Sigmoid colon (tissue), 7 donors: ENCODE measurements at places on chromosomes 7 and 10.

DNA sequence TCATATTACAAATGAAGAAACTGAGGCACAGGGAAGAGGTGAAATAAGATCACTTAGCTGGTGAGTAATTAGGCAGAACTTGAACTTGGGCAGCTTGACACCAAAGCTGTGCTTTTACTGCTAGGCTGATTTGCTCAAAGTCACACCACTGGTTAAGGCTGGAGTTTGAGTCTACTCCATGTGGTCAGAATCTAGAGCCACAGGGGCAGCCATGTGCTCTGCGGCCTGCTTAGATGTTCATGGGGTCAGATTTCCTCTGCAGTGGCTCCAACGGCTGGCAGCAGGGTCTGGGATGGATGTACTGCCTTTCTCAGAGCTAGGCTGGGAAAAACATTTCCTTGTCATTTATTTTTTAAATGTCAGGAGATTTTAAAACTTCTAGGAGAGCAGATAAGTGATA, 417.5 kb downstream of the KCNMA1 start:
- DNase-seq, result no peak

DNA sequence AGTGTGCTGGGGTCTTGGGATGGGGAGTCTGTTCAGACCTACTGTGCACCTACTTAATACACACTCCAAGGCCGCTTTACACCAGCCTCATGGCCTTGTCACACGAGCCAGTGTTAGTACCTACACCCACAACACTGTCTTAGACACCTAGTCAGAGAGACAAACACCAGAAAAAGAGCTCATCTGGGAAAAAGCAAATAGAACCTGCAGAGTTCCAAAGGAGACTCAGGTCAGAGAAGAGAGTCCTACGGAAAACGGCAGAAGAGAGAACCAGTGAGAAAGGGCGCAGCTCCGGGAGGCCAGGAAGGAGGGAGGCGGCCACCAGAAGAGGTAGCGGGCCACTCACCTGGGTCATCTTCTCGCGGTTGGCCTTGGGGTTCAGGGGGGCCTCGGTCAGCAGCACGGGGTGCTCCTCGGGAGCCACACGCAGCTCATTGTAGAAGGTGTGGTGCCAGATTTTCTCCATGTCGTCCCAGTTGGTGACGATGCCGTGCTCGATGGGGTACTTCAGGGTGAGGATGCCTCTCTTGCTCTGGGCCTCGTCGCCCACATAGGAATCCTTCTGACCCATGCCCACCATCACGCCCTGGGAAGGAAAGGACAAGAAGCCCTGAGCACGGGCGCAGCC, 105.3 kb upstream of the TNRC18 start:
- DNase-seq, result peak; percentile 84

GRCh38 chr10:63711867-63712716, 190.9 kb downstream of the REEP3 start:
- DNase-seq, result peak; percentile 98

DNA sequence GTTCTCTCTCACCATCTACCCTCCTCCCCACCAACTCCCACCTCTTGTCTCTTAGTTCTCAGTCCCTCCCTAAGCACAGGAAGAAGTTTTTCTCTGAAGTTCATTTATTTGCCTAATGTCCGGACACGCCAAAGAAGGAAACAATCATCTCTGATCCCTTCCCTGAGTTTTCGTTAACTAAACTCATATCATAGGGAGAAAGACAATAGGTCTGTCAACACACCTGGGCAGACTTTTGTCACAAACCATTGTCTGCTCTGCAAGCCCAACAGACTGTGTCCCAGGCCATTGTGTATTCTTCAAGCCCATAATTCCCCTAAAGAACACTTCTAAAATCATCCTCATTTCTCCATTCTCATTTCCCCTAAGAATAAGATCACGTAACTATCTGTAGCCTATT, 691.0 kb upstream of the MBL2 start:
- no peak for DNase-seq

GRCh38 chr7:66247380-66248078, 42.4 kb downstream of the TPST1 start:
- DNase-seq, result no peak

GRCh38 chr7:42511027-42511426, 274.0 kb upstream of the GLI3 start:
- DNase-seq, result no peak

DNA sequence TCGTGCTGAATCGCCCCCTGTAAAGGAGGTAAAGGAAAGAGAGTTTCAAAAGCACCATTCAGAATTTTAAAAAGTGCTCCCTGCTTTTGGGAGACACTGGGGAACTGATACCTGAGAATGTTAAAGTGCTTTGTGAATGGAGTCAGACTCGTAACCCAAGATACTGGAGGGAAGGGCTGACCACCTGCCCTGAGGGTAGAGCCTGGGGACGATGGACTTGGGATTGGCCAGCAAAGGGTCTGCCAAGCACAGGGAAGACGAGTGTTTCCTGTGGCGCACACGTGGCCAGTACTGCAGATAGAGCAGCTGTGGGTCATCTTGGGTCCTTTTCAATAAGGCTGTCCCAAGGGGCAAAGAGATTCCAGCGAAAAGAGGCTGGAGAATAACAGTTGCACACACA, 1284.1 kb upstream of the AUTS2 start:
- no peak for DNase-seq

GRCh38 chr10:27637601-27638000, 108.0 kb downstream of the MKX start:
- no peak for DNase-seq

GRCh38 chr10:62946278-62946677, 130.1 kb upstream of the EGR2 start:
- DNase-seq, result no peak

DNA sequence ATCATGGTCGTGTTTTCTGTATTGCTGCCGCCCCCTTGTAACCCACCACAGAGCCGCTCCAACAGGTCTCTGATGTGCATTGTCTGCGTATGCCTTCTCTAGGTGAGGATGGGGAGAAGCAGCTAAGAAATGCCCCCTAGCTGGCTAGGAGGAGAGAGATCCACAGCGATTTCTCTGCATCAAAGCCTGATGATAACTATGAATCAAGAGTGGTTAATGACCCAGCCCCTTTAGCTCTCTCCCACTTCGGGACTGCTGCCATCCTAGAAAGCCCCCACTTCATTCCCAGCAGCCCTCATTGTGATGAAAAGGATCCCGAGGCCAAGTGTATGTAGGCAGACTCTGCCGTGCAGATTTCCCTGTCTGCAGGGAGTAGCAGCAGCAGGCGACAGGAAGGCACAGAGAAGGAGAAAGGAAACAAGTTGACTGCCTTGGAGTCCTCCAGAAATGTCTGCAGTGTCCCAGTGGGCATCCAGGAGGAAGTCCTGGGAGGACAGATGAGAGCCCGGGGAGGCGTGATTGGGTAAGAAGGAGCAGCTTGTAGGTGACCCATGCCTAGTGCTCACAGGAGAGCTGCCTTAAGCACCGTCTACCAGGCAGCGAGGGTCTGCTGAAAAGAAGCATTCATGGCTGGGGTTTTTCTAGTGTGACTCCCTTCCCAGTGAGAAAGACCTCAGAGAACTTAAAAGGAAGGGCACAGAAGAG, 2.9 kb downstream of the PLXNA4 start:
- DNase-seq, result no peak

- no peak for DNase-seq
Observed at GRCh38 chr7:25854059-25854458, 297.9 kb upstream of the NFE2L3 start.

DNA sequence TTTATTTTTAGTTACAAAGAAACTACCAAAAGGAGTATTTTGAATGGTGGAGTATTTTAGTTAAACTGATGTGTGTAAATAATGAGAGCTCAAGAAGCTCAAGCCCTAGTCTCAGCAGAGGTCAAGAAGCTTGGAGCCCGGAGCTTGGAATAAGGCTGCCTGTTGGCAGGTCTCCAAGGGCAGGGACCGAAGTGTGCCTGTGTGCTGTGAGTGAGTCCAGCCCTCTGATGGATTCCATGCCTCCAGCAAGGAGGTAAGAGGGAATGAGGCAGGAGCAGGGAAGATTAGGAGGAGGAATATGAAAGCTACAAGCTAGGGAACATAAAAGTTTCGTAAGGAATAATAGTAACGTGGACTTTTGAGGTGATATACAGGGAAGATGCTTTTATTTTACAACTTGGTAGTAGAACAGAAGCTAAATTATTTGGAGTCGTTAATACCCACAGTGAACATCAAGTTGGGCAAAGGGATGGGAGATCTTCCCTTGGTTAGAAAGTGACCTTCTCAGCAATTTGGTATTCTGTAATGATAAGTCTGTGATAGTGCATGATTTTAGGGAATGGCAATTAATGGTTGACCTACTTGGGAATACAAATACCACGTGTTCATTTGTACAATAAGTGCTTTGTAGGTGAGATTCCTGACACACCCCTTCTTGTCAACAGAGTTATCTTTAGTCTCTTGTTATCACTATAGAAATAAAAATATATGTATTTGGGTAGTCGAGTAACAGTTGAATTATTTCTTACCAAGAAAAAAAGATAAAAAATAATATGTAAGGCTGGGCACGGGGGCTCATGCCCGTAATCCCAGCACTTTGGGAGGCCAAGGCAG, 4.6 kb downstream of the SEC23IP start:
- peak; percentile 80 for DNase-seq

- DNase-seq, result no peak
Observed at GRCh38 chr10:78712147-78712546, 356.6 kb upstream of the ZMIZ1 start.

- no peak for DNase-seq
Observed at GRCh38 chr7:117645481-117646165, 165.8 kb downstream of the CFTR start.

DNA sequence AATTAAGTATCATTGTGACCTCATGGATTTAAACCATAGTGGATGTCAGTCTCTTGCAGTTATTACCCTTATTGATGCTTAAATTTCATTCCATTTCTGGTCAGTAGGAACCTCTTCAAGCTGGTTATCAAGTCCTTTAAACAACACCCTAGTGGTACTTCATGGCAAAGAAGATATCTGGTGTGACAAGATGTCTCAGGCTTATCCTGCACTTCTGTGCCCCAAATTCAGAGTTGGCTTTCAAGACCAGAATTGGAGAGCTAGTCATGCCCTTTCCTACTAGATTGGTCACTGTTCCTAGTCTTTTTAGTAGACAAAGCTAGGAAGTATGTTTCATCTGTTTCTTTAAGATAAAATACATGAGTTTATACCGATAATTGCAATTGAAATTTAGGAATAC, 54.9 kb downstream of the KMT2E start:
- no peak for DNase-seq

DNA sequence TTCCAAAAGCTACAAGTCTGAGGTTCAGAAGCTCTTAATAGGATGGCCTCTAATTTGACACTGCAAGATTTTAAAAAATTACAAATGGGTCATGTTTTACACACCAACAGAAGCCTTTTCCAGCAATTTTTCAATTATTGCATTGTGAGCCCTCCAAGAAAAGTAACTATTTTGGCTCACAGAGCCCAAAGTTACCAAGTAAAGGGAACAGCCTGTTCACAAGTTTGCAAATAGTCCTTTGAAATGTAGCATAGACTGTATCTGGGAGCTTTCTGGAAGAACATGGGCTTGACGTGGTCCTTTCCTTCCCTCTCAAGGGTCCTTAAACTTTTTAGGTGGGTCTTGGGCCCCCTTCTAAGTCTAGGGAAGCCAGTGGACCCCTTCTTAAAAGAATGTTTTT, 1.3 kb upstream of the GDF10 start:
- DNase-seq, result no peak

- no peak for DNase-seq
Observed at GRCh38 chr7:108611268-108611667, 41.6 kb downstream of the DNAJB9 start.

GRCh38 chr10:71007516-71007915, 119.2 kb upstream of the PCBD1 start:
- DNase-seq, result no peak

GRCh38 chr7:43042302-43042701, 70.1 kb upstream of the HECW1 start:
- DNase-seq, result no peak

GRCh38 chr10:117727421-117727820, 184.9 kb downstream of the EMX2 start:
- no peak for DNase-seq

- DNase-seq, result no peak
Observed at GRCh38 chr10:49592726-49593563, 17.2 kb upstream of the SLC18A3 start.

DNA sequence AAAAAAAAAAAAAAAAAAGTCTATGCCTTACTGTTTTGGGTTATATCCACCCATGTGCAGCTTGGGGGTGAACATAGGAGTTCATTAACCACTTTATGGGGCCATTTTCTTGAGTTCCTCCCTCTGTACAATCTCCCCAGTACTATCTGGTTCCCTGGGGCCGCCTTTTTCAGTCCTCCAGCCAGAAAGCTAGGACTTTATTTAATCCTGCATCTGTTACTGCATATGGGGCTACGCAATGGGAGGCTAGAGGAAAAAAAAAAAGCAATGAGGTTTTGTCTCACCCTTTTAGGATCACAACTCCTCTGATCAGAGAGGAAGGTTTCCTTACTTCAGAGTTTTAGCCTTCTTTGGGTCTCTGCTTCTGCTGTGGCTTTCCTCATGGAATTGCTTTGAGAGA, 51.0 kb downstream of the BTRC start:
- DNase-seq, result no peak

DNA sequence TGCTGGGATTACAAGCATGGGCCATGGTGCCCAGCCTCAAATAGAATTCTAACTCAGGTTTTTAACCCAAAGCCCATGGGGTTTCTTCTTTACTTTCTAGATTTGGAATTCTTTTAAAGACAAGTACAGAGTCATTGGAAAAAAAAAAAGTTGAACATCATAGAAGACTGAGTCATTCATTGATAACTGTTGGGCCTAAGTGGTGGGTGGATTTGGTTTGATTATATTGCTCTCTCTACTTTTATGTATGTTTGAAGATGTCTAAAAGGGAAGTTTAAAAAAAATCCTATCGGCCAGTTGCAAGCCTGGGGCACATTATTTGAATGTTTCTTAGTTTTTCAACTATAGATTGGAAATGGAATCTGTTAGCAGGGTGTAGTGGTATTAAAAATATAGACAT, 49.7 kb downstream of the INPP5F start:
- DNase-seq, result no peak

GRCh38 chr7:12930534-12930933, 243.1 kb downstream of the ARL4A start:
- no peak for DNase-seq

GRCh38 chr10:13909516-13910258, 322.9 kb downstream of the PRPF18 start:
- DNase-seq, result no peak
